ENCODE measurements at places on chromosomes 1 and 21. TPM values are rescaled to one million over a fixed set of nuclear protein-coding genes. Genes with fewer than 3 reads are reported as not detected.

Gene RAD54L
- total RNA-seq, result 10.5 TPM

Gene PODN
- not detected for total RNA-seq

Gene PTPRF
- total RNA-seq, result 73.3 TPM

Gene NHLH1
- total RNA-seq, result 0.76 TPM

Gene ZNF678
- total RNA-seq, result 1.2 TPM

Gene KRTAP24-1
- total RNA-seq, result not detected

Gene WDR64
- not detected for total RNA-seq

Gene PRAMEF2
- 0.08 TPM for total RNA-seq

Gene CCDC185
- not detected for total RNA-seq

Gene ADAM30
- total RNA-seq, result not detected

Gene SLFNL1
- total RNA-seq, result not detected

Gene RBM11
- total RNA-seq, result not detected

Gene LCE6A
- not detected for total RNA-seq

Gene MX2
- not detected for total RNA-seq

Gene FAM163A
- total RNA-seq, result not detected

Gene DNASE2B
- total RNA-seq, result not detected

Gene OBSCN
- 4.1 TPM for total RNA-seq

Gene ROR1
- 8.7 TPM for total RNA-seq

Gene IRF6
- 0.15 TPM for total RNA-seq

Gene TOMM40L
- 13.0 TPM for total RNA-seq

Gene PCSK9
- 3.1 TPM for total RNA-seq

Gene LMX1A
- not detected for total RNA-seq

Gene TEDDM1
- not detected for total RNA-seq

Gene CNTN2
- total RNA-seq, result not detected

Gene ESPN
- 1.2 TPM for total RNA-seq

Gene FBLIM1
- 19.6 TPM for total RNA-seq

Gene RGS8
- total RNA-seq, result not detected

Gene LCE2D
- total RNA-seq, result not detected

Gene CHIA
- total RNA-seq, result not detected

Gene SLC44A3
- total RNA-seq, result 1.6 TPM

Gene NID1
- total RNA-seq, result 9.8 TPM

Gene TRIM63
- 1.8 TPM for total RNA-seq

Gene ARHGEF16
- total RNA-seq, result 5.1 TPM

Gene HCRTR1
- not detected for total RNA-seq

Gene DDR2
- total RNA-seq, result 0.47 TPM

Gene TBX15
- 0.05 TPM for total RNA-seq

Gene ADORA1
- total RNA-seq, result 0.90 TPM

Gene UQCRHL
- total RNA-seq, result 6.2 TPM

Gene FAM78B
- 0.24 TPM for total RNA-seq

Gene HTR6
- total RNA-seq, result 0.18 TPM

Gene OR2M5
- not detected for total RNA-seq

Gene ANGPTL7
- total RNA-seq, result not detected

Gene IVNS1ABP
- total RNA-seq, result 24.8 TPM

Gene C1orf87
- total RNA-seq, result not detected

Gene RHBDL2
- total RNA-seq, result 2.1 TPM

Gene BARHL2
- total RNA-seq, result not detected

Gene CFAP107
- total RNA-seq, result not detected

Gene CLCA2
- total RNA-seq, result not detected

Gene WLS
- total RNA-seq, result 17.3 TPM

Gene PDZK1
- total RNA-seq, result 0.90 TPM

Data from A549 treated with Hydrocortisone at 1 μM for 4 hours (cell line).